ENCODE measurements at places on chromosomes 12 and 14.

DNA sequence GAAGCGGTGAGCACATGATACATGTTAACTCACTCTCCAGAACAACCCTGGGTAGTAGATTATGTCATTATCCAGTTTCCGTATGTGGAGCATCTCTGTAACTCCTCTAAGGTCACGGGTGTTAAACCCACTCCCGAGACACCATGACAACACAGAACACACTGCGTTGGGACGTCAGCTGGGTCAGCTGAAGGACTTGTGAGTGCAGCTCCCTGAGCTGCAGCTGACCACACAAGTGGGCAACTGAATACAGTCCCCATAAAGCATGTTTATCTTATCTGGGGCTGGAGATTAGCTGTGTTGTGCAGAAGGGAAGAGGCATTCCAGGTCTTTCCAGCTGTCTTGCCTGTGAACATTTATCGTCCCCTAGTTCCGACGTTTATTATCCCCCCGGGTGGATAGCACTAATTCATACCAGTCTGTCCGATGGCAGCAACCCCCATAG is 211.5 kb downstream of the CHST11 start:
- no peak for DNase-seq

DNA sequence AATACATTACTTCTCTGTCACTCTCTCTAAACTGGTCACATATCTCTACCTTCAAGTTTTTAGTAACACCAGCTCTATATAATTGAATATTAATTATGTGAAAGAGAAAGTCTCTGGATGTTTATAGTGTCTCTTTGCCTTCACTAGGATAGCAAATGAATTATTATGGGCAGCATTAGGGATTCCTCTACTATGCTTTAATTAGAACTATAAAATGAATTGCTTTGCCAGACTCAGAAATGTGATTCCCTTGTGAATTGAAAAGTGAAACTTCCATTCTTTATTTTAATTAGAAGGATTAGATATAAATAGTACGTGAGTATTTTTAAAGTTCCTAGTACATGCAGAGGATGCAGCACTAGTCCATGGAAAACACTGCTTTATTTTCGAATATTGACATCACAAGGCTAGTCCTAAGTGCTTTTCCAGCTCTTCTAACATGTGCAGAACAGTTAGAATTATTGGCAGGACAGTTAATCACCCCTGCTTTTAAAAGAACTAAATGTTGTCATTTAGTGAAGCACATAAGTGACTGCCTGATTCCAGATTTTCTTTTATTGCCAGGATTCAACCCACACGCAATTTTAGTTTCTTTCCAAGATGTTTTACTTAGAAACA is 23.0 kb upstream of the REP15 start:
- DNase-seq, result no peak

- no peak for DNase-seq
Measured at GRCh38 chr12:2273288-2273687, 220.5 kb downstream of the CACNA1C start.

DNA sequence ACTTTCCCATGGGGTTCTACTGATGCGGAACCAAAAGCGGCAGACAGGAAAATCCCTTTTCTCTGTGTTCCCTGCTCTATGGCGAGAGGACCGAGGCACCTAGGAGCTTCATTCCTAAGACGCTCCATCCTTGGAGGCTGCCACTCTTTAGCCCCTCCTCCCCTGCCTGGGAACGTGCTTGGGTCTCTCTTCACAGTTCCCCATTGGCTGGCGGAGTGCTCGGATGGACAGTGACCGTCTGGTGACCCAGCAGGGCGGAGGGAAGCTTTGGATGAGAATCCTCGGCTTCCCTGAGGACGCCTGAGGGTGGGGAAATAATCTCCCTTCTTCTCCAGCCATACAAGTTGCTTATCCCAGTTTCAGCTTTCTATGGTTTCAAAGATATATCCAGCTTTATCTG is 37.3 kb downstream of the KCNA5 start:
- no peak for DNase-seq
